ENCODE measurements at places on chromosomes 4 and X. TPM values are rescaled to one million over a fixed set of nuclear protein-coding genes. Genes with fewer than 3 reads are reported as not detected.

DNA sequence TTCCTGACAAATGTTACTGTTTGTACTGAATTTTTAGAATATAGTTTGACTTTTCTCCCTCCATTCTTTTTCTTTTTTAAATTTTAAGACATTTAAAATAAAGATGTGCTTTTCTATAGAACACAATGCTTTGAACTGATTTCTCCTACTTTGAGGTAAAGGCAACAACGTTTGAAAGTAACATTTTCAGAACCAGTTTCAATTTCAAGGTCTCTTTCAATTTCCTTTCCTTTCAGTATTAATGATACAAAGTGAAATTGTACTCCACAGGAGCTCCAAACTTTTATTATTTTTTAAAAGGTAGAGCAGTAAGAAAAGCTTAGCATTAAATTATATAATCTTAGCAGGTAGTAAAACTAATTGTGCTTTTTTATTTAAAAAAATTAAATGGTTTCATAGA, 54.9 kb downstream of the NDST4 start:
- H3K27me3 ChIP-seq: no peaks in the 10 kb centered on the region
- DNase-seq: no peak
- H3K4me1 ChIP-seq: no peaks in the 10 kb centered on the region
- H3K4me3 ChIP-seq: no peak overlapping the region

DNA sequence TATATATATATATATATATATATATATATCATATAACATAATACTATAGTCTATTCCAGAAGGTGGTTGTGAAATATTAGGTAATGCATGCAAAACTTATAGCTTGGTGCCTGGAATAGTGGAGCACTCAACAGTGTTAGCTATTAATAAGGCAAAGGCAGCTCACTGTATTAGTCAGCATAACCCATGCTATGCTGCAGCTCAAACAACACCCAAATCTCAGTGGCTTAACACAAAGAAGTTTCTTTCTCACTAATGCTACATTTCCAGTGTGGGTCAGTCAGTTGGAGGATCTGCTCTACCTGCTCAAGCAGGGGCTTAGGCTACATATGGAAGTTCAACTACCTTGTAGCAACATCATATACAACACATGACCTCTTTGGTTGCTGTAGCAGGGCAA, 5.2 kb upstream of the RPGR start:
- no peak for DNase-seq
- H3K27me3 ChIP-seq: no peaks in the 10 kb centered on the region
- H3K4me3 ChIP-seq: no peak overlapping the region
- H3K27ac ChIP-seq: no peak overlapping the region

GRCh38 chr4:139872274-139872673, 206.7 kb downstream of the MGST2 start:
- no peak for DNase-seq
- no peak overlapping the region for H3K27ac ChIP-seq
- H3K4me3 ChIP-seq: no peak overlapping the region
- peaks cover 33% of the 10 kb centered on the region for H3K4me1 ChIP-seq
- peaks cover 15% of the 10 kb centered on the region for H3K36me3 ChIP-seq
- H3K27me3 ChIP-seq: no peaks in the 10 kb centered on the region

DNA sequence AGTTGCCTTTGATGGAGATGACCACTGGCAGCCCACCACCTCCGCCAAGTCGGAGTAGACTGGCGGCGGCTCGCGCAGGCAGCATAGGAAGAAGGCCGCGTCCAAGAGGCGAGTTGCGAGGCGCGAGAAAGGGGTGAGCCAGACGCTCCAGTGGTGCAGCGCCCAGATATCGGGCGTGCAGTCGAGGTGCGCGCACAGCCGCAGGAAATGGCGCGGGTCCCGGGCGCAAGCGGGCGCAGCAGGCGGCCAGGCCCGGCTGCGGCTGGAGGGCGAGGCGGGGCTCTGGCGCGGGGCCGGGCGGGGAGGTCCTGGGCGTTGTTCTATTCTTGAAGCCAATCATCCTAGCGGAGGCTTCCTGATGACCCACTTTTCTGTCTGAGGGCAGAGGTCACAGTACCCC, 13.2 kb upstream of the PGRMC1 start:
- no peak overlapping the region for H3K27ac ChIP-seq
- H3K4me1 ChIP-seq: peaks cover 7% of the 10 kb centered on the region
- H3K27me3 ChIP-seq: no peaks in the 10 kb centered on the region
- DNase-seq: no peak

DNA sequence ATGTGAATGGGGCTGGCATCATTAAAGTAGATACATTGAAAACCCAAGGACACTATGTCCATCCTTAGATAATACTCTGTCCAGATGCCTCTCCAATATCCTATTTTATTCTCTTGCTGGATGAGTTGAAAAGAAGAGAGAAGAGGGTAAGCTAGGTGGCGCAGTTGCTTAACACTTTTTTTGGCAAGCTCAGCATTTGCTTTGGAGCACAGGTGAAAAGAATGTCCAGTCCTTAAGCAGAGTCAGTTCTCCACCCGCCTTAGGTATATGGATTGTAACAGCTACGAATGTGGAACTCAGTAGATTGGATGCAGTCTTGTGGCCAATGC, 208.4 kb downstream of the NWD2 start:
- H3K27me3 ChIP-seq: peaks cover 50% of the 10 kb centered on the region
- H3K4me1 ChIP-seq: peaks cover 15% of the 10 kb centered on the region
- no peaks in the 10 kb centered on the region for H3K36me3 ChIP-seq
- no peak overlapping the region for H3K27ac ChIP-seq

DNA sequence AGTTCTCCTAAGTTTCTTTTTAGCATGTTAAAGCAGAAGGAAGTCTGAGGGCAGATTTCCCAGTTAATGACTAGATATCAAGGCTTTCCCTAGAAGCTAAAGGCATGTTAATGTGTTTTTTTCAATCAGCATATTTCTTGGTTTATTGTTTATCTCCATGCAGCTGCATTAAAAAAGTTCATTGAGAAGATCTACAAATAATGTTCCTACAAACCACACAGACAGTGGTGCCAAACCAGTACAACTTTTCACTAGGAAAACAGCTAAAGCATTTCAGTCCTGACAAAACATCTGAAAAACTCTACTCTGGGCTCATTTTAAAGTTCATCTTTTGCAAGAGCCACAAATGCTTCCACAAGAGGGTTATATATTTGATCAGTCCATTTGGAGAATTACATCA, 320.0 kb downstream of the ADGRL3 start:
- H3K36me3 ChIP-seq: no peaks in the 10 kb centered on the region
- H3K4me3 ChIP-seq: peak overlapping the region; percentile 2
- H3K27me3 ChIP-seq: no peaks in the 10 kb centered on the region

GRCh38 chr4:84666439-84666838, 83.5 kb downstream of the CDS1 start:
- no peak for DNase-seq
- no peak overlapping the region for H3K4me3 ChIP-seq
- H3K27ac ChIP-seq: no peak overlapping the region
- H3K4me1 ChIP-seq: peaks cover 4% of the 10 kb centered on the region
- H3K36me3 ChIP-seq: peaks cover 41% of the 10 kb centered on the region
- no peaks in the 10 kb centered on the region for H3K27me3 ChIP-seq

The CLDN22 gene
- not detected for total RNA-seq

The NUP62CL gene
- total RNA-seq: 5.5 TPM

Measured in WTC11 (cell line).